Activated CD8-positive, alpha-beta T cell treated with anti-CD3 and anti-CD28 coated beads for 36 hours (primary cell): ENCODE measurements at places on chromosomes 3 and 15.

DNA sequence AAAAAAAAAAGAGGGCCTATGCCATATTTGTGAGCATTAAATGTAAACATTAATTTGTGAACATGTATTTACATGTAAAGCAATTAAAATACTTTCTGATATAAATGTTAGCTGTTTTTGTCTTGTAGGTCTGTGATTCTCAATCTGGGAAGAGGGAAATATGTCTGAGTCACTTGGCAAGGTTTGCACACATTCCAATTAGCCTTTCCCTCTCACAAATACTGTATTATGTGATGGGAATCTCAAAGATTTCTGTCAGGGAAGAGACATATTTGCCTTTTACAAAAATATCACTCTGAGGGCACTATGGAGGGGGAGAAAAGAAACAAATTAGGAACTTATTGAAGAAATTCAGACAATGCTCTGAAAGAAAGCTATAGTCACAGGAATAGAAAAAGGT, 483.6 kb downstream of the GBE1 start:
- no peak overlapping the region for H3K27ac ChIP-seq
- DNase-seq: no peak
- no peaks in the 10 kb centered on the region for H3K36me3 ChIP-seq
- no peak overlapping the region for H3K4me3 ChIP-seq

DNA sequence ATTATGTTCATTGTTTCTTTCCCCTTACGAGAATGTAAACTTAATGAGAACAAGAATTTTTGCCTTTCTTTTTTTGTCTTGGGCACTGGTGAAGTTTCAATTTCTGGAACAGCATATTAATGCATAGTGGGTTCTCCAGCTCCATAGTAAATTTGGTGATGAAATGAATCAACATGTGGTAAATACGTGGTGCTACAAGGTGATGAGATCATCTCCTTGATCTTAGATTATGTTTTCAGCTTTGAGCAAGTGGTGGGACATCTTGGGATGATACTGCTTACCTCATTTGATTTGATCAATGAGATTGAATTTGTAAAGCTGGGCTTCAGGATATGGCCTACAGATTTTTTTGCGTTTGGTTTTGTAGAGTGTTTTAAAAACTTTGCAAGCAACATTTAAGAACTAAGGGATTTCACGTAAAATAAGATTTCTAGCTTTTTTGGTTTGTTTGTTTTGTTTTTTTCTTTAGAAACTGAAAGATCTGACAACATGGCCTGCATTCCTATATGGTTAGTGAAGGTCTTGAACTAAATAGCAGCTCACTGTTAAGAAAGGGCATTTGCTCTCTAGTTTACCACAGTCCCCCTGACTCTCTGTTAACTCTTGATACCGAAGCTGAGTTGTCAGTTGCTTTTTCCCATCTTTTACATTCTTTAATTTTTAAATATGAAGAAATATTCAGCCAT, 45.6 kb downstream of the FNDC3B start:
- H3K4me1 ChIP-seq: peaks cover 22% of the 10 kb centered on the region
- no peak for DNase-seq
- H3K27ac ChIP-seq: no peak overlapping the region
- H3K36me3 ChIP-seq: no peaks in the 10 kb centered on the region
- H3K27me3 ChIP-seq: no peaks in the 10 kb centered on the region

DNA sequence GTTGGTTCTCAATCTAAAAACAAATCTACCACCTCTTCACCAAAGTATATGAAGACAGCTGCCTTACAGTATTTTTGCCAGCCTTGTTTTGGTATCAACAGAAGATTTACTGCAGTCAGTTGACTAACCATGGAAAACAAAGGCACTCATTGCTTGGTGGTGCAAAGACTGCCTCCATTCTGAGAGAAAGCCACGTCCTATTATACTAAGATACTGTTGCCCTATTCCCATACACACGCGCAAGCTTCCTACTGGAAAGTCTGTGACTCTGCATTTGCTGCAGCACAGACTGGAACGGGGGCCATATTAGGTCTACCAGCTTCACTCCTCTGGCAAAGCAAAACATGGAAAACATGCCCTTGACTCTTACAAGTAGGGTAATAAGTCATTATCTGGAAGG, 18.0 kb downstream of the MTMR10 start:
- no peak overlapping the region for H3K27ac ChIP-seq
- peaks cover 35% of the 10 kb centered on the region for H3K4me1 ChIP-seq
- H3K4me3 ChIP-seq: no peak overlapping the region
- peaks cover 27% of the 10 kb centered on the region for H3K36me3 ChIP-seq

- no peak overlapping the region for H3K27ac ChIP-seq
- no peak overlapping the region for H3K4me3 ChIP-seq
- H3K36me3 ChIP-seq: no peaks in the 10 kb centered on the region
- H3K4me1 ChIP-seq: no peaks in the 10 kb centered on the region
Observed at GRCh38 chr3:159835126-159835525, 153.5 kb upstream of the IL12A start.

GRCh38 chr15:83653639-83654378, at the start of gene ADAMTSL3:
Gene ADAMTSL3 (plus strand): TSS chr15:83654123. CDS start chr15:83655762, 1,639 bp downstream.
- DNase-seq: no peak
- no peaks in the 10 kb centered on the region for H3K36me3 ChIP-seq
- no peak within 1 kb of the TSS for H3K4me3 ChIP-seq
- H3K27ac ChIP-seq: no peak within 1 kb of the TSS

- peaks cover 4% of the 10 kb centered on the region for H3K27me3 ChIP-seq
- no peak overlapping the region for H3K27ac ChIP-seq
- H3K4me1 ChIP-seq: no peaks in the 10 kb centered on the region
- no peak overlapping the region for H3K4me3 ChIP-seq
- H3K36me3 ChIP-seq: no peaks in the 10 kb centered on the region
Observed at GRCh38 chr3:72912532-72912931, 24.7 kb downstream of the GXYLT2 start.

GRCh38 chr3:42043099-42043813, 47.9 kb upstream of the TRAK1 start:
- no peak for DNase-seq
- no peak overlapping the region for H3K4me3 ChIP-seq
- H3K27ac ChIP-seq: no peak overlapping the region
- H3K27me3 ChIP-seq: no peaks in the 10 kb centered on the region
- H3K36me3 ChIP-seq: peaks cover 3% of the 10 kb centered on the region
- H3K4me1 ChIP-seq: peaks cover 30% of the 10 kb centered on the region

DNA sequence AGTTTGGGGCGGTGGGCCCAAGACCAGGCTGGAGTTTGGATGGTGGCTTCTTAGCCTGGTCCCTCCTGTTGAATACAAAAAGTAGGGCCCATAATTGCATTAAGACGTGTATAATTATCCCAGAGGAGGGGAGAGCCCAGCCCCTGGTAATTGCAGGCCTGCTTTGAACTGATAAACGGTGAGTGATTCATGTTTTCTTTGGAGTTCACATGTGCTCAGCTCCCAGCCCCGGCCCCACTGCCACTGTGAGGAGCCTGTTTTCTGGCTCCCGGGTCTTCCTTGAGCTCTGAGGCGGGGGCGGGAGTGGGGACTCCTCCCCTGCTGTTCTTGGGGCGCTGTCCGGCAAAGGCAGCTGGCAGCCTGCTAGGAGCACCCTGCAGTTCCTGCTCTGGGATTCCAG, 3.1 kb downstream of the PLXNA1 start:
- H3K27ac ChIP-seq: no peak overlapping the region
- no peak for DNase-seq
- H3K27me3 ChIP-seq: no peaks in the 10 kb centered on the region
- H3K4me1 ChIP-seq: peaks cover 14% of the 10 kb centered on the region
- H3K4me3 ChIP-seq: no peak overlapping the region
- no peaks in the 10 kb centered on the region for H3K36me3 ChIP-seq

- H3K27me3 ChIP-seq: peaks cover 7% of the 10 kb centered on the region
- no peak overlapping the region for H3K27ac ChIP-seq
- H3K36me3 ChIP-seq: no peaks in the 10 kb centered on the region
Observed at GRCh38 chr15:83559310-83559966, 94.5 kb upstream of the ADAMTSL3 start.

- no peak for DNase-seq
- no peaks in the 10 kb centered on the region for H3K27me3 ChIP-seq
- no peak overlapping the region for H3K4me3 ChIP-seq
- no peaks in the 10 kb centered on the region for H3K4me1 ChIP-seq
Observed at GRCh38 chr15:27250223-27250622, 279.2 kb downstream of the GABRG3 start.

GRCh38 chr3:66037330-66037985, 1.3 kb downstream of the MAGI1 start:
- H3K27me3 ChIP-seq: peaks cover 63% of the 10 kb centered on the region
- H3K4me1 ChIP-seq: peaks cover 14% of the 10 kb centered on the region
- DNase-seq: no peak
- H3K36me3 ChIP-seq: no peaks in the 10 kb centered on the region
- peak overlapping the region; percentile 74 for H3K4me3 ChIP-seq
- no peak overlapping the region for H3K27ac ChIP-seq
